ENCODE measurements at places on chromosomes 1 and 21.

GRCh38 chr1:109926662-109927300 lies 16.1 kb downstream of the CSF1 start:
- DNase-seq: no peak

GRCh38 chr1:193070386-193070753 lies 11.0 kb downstream of the RO60 start:
- DNase-seq: no peak

GRCh38 chr1:245969283-245969682 lies 537.8 kb downstream of the SMYD3 start:
- DNase-seq: no peak

DNA sequence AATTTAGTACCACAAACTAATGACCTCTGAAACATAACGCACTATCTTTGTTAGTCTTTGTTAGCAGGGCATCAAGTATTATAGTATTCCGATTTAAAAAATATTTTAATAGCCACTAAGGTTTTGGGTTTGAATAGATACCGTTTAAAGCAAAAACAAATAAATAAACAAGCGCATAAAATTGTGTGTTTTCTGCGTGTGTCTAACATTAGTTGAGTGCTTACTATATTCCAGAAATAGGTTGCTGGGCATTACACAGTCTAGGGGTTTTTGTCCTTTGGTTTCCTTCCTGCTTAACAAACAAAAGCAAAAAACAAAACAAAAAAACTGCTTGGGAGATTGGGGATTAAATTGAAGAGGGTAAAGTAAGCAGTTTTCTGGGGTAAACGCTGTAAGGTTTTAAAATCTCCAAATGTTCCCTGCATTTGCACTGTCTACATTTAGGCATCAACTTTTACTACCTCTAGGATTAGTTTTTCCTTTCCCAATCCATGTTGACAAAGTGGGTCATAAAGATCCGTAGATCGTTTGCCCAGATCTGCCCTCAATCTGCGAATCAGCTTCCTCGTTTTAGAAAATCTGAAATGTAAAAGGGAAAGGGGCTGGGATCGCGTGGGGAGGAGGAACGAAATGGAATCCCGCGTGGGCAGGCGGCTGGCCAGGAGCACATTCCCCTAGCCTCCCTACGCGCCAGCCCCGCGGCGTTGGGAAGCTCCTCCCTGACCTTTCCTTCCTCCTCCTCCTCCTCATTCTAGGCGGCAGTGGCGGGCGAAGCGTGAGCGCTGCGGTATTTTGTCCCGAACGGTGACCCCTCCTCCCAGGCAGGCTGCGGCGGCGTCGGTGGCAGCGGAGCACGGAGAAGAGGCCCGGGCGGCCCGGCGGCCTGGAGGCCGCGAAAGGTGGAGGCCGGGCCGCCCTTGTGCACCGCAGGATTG lies at the start of gene KCTD3:
Gene KCTD3, plus strand, starts transcription at position 749 of the 935 bp plus-strand sequence. CDS start 382 bp downstream, outside the sequence.
- DNase-seq: peak; percentile 42

- DNase-seq: no peak
These were observed 67.5 kb upstream of the PRDX6 start for GRCh38 chr1:173409613-173410012.

GRCh38 chr1:243250102-243250501 lies 5.0 kb downstream of the CEP170 start:
- no peak for DNase-seq

GRCh38 chr1:14706631-14707030 lies 108.1 kb downstream of the KAZN start:
- DNase-seq: no peak

GRCh38 chr1:63813829-63814277 lies 40.0 kb downstream of the ROR1 start:
- no peak for DNase-seq

DNA sequence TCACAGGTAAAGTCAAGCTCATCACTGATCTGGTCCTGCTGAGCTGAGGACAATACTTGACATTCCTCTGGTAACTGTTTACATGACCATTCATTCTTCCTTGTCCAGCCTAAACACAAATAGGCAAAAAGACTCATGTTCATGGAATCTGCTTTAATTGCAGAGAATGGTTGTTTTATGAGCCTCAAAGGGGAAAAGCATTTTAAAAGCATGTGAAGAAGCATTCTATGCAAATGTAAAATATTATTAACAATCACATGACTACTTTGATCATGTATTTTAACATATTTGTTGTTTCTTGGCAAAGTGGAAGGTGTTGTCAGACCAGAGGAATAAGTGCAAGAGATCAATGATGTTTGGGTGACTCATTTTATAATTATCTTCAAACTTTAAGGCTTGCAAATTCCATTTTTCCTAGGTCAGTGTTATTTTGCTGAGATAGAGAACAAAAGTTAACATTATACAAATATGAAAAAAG lies 133.7 kb downstream of the RUNX1 start:
- DNase-seq: no peak

GRCh38 chr1:151832318-151832980 lies 847 bp upstream of the RORC start:
- no peak for DNase-seq

GRCh38 chr1:59598120-59598440 lies 216.7 kb upstream of the HOOK1 start:
- no peak for DNase-seq

DNA sequence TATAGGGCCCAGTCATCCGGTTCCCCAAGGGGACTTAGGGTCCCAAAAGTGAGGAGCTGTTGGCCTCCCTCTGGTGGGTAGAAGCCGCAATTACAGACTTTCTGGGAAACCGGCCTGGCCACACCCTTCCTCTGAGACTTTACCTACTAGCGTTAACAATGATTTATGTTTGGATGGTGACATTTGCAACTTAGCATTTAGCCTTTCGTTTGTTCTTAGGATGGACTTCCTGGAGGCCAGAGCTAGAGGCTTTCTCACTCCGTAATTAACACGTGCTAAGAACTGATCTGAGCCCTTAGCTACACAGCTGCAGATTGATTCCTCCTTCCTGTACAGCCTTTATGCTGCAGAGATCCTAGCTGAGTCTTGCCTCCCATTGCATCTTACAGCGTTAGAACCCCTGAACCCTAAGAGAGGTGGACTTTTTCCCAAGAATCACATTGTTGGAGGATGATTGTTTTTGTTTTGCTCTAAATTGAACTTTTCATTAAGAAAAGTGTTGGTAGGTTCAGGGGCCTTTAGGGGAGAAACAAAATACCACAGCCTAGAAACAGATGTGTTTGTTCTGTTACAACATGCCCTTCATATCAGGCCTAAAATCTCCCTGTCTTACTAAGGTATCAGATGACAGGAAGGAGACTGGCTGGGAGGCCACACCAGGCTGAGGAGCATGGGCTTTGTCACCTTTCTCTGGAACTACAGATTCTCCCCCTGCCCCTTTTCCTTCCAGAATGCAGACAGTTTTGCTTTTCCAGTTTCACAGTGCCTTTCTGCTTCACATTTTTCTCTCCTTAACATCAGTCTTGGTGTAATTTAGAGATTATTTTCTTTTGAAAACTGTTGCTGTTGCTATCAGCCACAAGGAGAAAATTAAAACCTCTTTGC lies 1.9 kb downstream of the S100A11 start:
- peak; percentile 60 for DNase-seq

DNA sequence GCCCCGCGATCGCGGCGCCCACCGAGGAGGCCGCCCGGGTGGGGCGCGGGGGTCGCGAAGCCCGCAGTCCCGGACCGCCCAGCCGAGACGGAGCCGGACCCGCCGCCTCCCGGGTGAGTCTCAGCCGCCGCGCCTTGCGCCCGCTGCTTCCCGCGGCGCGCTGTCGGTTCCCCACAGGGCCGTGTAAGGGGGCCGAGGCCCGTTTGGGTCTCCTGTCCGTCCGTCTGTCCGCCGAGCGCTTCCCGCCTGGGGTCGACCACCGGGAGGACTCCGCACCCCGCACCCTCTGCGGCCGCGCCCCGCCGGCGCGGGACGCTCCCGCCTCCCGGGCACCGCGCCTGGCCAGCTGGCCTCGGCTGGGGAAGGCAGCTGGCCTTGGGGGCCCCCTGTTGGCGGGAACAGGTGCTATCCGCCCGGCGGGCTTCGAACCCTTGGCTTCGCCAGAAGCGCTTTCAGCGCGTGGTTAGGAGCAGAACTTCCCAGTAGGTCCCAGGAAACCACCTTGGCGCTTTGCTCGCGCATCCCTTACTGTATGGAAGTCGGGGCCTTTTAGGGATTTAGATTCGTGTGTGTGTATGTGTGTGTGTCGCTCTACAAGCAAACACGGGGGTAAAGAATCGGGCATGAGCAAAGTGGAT lies 414 bp downstream of the TMEM51 start:
- peak; percentile 42 for DNase-seq

GRCh38 chr1:59436637-59437036 lies 139.7 kb downstream of the FGGY start:
- DNase-seq: no peak

DNA sequence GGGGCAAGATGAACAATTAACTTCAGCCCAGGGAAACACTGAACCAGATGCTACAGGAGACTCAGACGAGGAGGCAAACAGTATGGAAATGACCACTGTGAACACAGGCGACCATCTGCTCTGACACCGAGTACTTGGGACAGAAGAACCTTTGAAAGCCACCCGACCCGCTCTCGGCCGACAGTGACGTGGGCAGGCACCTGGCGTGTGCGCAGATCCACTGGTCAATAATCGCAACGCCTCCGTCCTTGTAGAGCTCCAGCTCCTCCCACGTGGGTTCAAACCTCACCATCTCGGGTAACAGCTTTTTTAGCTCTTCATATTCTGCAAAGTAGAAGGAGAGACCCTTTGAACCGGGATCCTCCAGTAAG lies 20.3 kb downstream of the POFUT2 start:
- DNase-seq: no peak

- peak; percentile 20 for DNase-seq
These were observed 21.1 kb upstream of the CDC42 start for GRCh38 chr1:22031214-22031962.

GRCh38 chr1:18891426-18891780 lies 11.0 kb downstream of the ALDH4A1 start:
- DNase-seq: no peak

GRCh38 chr1:224458996-224459395 lies 24.4 kb upstream of the WDR26 start:
- no peak for DNase-seq

- no peak for DNase-seq
These were observed 4.4 kb downstream of the FOXD3 start for GRCh38 chr1:63326473-63327380.

DNA sequence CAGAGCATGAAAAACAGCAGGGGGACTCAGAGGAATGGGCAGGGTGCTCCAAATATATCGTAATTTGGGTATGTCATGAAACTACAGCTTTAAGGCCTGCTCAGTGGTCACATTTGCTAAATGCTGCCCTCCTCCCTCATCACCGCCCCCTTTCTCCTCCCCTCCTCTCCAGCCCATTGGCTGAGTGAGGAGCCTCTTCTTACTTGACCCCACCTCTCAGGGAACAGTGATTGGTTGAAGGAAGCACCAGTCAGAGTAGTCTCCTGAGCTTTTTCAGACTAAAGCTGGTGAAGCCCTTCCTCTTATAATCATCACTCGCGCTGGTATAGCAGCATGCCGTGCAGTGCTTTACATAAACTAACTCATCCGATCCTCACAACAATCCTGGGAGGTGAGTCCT lies 10.0 kb upstream of the TTC39A start:
- no peak for DNase-seq

GRCh38 chr1:8252266-8252951 lies 65.5 kb upstream of the SLC45A1 start:
- no peak for DNase-seq

GRCh38 chr1:204971517-204972336 lies 71.3 kb upstream of the CNTN2 start:
- no peak for DNase-seq

- no peak for DNase-seq
These were observed 139.1 kb upstream of the COA6 start for GRCh38 chr1:234234199-234234598.

DNA sequence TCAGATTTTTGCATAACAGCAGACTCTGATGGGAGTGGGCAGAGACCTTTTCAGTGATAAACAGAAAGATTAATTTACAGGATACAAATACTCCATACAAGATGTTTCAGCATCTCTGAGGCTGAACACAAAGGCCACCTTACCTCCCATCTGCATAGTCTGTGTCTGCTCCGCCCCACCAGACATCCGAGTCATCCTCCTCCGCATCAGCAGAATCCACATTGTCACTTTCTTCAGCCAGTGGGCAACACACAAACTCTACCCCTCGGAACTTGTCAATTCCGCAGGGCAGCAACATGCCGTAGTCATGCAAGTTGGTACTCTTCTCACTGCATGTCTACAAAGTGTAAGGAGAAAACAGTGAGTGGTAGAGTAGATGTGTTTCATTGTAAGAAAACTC lies 119.7 kb downstream of the APP start:
- no peak for DNase-seq

GRCh38 chr1:218711001-218711400 lies 365.9 kb downstream of the TGFB2 start:
- no peak for DNase-seq

DNA sequence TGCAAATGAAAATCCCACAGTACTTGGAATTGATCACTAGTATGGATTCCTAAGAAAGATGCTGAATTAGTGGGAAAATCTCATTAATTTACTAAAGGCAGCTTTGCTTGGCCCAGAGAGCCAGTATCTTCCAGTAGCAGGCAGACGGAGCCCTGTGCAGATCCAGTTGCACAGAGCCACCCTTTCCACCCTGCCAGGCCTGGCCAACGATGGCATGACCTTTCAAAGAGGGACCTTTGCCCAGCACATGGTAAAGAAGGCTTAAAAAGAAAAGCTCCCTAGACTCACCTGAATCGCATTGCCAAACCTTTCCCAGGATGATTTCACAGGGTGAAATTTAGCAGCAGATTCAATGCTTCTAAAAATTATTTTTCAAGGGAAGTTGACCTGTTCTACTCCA lies 170.5 kb upstream of the CAMK1G start:
- DNase-seq: no peak

GRCh38 chr1:175824079-175824478 lies 80.7 kb upstream of the TNR start:
- DNase-seq: peak; percentile 7

GRCh38 chr1:243756529-243756928 lies 93.5 kb downstream of the AKT3 start:
- no peak for DNase-seq

DNA sequence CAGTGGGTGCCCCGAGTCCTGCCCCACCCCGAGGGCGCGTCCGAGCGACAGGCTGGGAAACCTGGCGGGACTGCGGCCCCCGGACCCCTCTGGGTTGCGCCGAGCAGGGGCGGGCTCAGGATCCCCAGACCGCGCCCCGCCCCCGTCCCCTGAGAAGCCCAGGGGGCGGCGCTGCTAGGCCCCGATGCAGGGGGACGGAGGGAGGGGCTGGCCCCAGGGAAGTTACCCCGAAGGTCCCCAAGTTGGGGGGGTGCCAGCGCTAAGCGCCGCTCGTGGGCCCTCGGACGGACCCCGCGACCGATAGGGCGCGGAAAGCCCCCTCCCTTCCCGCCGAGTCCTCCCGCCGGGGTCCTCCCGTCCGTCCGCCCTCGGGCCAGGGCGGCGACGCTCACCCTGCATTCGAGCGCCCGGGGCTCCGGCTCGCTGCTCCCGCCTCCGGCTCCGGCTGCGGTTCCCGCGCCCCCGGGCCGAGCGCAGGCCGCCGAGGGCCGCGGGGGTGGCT lies 414 bp downstream of the GPR153 start:
- peak; percentile 29 for DNase-seq
